A549 treated with DMSO at 1 μM for 4 hours (cell line): ENCODE measurements at places on chromosomes 2 and 18. TPM values are rescaled to one million over a fixed set of nuclear protein-coding genes. Genes with fewer than 3 reads are reported as not detected.

SH3RF3 gene
- 0.25 to 0.50 TPM (median 0.45 TPM) in 5 replicates for total RNA-seq

MIB1 gene
- total RNA-seq: 6.9 to 12.6 TPM (median 11.3 TPM) in 5 replicates

VWC2L gene
- not detected in 5 replicates for total RNA-seq

KATNAL2 gene
- total RNA-seq: 0.75 to 2.6 TPM (median 1.8 TPM) in 5 replicates

ABCG8 gene
- not detected in 5 replicates for total RNA-seq

SLC30A3 gene
- total RNA-seq: 3.2 to 4.9 TPM (median 3.7 TPM) in 5 replicates
